ENCODE measurements at places on chromosomes 7 and 10. TPM values are rescaled to one million over a fixed set of nuclear protein-coding genes. Genes with fewer than 3 reads are reported as not detected.

GRCh38 chr7:134165252-134165651 is 38.1 kb downstream of the LRGUK start:
- H3K4me1 ChIP-seq: no peaks in the 10 kb centered on the region
- no peak overlapping the region for H3K27ac ChIP-seq
- H3K27me3 ChIP-seq: no peaks in the 10 kb centered on the region
- DNase-seq: no peak

- H3K4me1 ChIP-seq: no peaks in the 10 kb centered on the region
- no peaks in the 10 kb centered on the region for H3K27me3 ChIP-seq
- H3K27ac ChIP-seq: no peak overlapping the region
- no peak overlapping the region for H3K4me3 ChIP-seq
Measured at GRCh38 chr7:137682596-137682995, 164.2 kb downstream of the DGKI start.

GRCh38 chr7:23438171-23438570 is 32.1 kb downstream of the IGF2BP3 start:
- no peak overlapping the region for H3K27ac ChIP-seq
- DNase-seq: no peak
- H3K27me3 ChIP-seq: no peaks in the 10 kb centered on the region

CYP26C1 gene
- not detected for total RNA-seq

DNA sequence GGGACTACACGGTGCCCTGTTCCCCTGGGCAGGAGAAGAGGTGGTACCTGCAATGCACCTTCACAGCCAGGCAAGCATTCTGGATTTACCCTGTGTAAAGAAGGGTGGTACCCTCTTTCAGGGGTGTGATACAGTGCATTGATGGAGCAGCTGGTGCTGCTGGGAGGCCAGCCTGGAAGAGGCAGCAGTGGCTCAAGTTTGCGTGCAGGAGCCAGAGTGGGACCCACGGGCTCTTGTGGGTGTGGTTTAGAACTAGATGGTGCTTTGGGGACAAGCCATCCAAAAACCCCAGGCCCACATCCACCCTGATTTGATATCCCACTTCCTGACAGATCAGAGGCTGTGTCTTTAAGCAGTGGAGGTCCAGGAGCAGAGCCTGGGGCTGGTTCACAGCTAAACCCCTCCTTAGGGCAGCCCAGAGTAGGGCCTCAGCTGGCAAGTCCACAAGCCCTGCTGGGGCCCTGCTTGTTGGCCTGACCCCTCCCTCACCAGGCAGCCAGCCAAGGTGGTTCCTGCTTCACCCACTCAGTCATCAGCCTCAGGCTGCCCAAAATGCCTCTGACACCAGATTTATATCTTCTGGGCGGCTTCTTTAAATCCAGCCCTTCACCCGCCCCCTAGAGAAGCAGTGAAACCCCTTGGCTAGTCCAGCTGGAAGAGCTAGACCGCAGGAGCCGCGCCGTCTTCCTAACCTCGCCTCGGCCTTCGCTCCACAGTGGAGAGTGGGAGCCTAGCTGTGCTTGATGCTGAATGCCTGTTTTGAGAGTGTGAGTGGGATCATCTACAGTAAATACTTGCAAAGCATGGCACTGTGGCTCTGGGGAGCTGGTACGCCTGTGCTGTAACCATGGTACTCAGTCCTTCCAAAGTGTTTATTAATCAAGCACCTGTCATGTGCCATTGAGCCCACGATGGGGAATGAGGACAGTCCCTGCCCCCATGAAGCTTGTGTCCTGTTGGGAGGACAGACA is 1.4 kb upstream of the ASIC3 start:
- H3K4me3 ChIP-seq: no peak overlapping the region
- no peaks in the 10 kb centered on the region for H3K27me3 ChIP-seq
- DNase-seq: no peak
- no peaks in the 10 kb centered on the region for H3K4me1 ChIP-seq

TAS2R41 gene
- not detected for total RNA-seq

- H3K4me3 ChIP-seq: no peak overlapping the region
- no peak overlapping the region for H3K27ac ChIP-seq
Measured at GRCh38 chr10:100553929-100554328, 18.2 kb downstream of the HIF1AN start.

DNA sequence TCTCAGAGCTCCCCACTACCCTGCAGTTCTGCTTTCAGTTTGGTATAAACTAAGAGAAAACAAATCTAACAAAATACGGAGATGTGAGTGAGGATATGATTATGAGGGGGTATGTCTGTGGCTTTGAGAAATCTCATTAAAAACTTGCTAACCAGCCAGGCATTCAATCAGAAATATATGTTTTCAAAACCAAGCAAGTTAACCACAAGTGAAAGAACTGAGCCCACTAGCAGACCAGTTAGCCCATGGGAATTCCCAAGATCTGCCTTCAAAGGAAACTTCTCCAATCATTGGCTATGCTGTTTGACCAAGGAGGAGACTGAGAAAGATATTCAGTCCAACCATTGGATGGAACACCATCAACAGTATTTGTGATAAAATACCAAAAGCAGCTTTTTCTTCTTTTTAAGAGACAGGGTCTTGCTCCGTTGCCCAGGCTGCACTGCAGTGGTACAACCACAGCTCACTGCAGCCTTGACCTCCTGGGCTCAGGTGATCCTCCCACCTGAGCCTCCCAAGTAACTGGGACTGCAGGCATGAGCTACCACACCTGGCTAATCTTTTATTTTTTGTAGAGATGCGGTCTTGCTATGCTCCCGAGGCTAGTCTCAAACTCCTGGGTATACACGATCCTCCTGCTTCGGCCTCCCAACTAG is 41.2 kb downstream of the FGFR2 start:
- H3K4me3 ChIP-seq: no peak overlapping the region
- no peaks in the 10 kb centered on the region for H3K36me3 ChIP-seq
- H3K4me1 ChIP-seq: no peaks in the 10 kb centered on the region
- DNase-seq: no peak
- no peak overlapping the region for H3K27ac ChIP-seq

DNA sequence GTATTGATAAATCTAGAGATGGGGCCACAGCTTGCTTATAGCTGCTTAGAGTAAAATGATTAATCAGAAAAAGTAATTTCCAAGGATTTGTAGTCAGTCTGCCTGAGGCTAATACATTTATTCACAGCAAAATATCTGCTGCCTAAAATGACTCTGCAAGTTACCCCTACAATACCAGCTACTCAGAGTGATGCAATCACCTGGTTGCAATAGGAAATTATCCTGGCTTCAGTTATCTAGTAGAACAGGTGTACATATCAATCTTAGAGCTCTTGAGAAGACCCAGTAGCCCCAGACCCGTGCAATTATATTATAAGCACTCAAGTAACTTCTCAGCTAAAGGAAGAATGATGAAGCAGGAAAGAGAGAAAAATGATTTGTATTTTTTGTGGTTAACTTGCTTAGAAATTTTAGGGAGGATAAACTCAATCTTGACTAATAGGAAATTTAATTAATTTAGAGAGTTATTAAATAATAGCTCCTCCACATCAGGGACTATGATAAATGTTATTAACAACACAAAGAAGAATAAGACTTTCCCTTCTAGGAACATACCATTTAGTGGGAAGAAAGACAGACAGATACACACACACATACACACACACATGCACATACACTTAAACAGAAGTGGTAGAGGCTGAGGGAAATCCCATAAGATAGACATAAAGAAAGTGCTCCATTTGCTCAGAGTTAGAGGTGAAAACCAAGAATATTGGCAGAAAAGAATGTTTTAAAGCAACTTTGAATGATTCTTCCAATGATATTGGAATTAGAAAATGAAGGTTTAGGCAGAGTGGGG is 140.4 kb upstream of the PRSS1 start:
- no peak overlapping the region for H3K27ac ChIP-seq
- no peaks in the 10 kb centered on the region for H3K4me1 ChIP-seq
- no peaks in the 10 kb centered on the region for H3K36me3 ChIP-seq

HHEX gene
- total RNA-seq: not detected

- H3K4me3 ChIP-seq: peak overlapping the region; percentile 35
- peaks cover 15% of the 10 kb centered on the region for H3K4me1 ChIP-seq
- peak; percentile 57 for DNase-seq
Measured at GRCh38 chr10:3828404-3829155, 43.6 kb upstream of the KLF6 start.

ADAM12 gene
- 0.11 TPM for total RNA-seq

SLC13A1 gene
- total RNA-seq: not detected

DYNC1I1 gene
- not detected for total RNA-seq

GRCh38 chr7:34401776-34402175 is 256.2 kb upstream of the NPSR1 start:
- H3K27ac ChIP-seq: no peak overlapping the region
- no peak for DNase-seq
- H3K27me3 ChIP-seq: no peaks in the 10 kb centered on the region
- H3K36me3 ChIP-seq: no peaks in the 10 kb centered on the region
- no peak overlapping the region for H3K4me3 ChIP-seq

- no peaks in the 10 kb centered on the region for H3K4me1 ChIP-seq
- no peak overlapping the region for H3K4me3 ChIP-seq
- no peaks in the 10 kb centered on the region for H3K27me3 ChIP-seq
Measured at GRCh38 chr7:154584352-154585252, 418.3 kb downstream of the PAXIP1 start.

DNA sequence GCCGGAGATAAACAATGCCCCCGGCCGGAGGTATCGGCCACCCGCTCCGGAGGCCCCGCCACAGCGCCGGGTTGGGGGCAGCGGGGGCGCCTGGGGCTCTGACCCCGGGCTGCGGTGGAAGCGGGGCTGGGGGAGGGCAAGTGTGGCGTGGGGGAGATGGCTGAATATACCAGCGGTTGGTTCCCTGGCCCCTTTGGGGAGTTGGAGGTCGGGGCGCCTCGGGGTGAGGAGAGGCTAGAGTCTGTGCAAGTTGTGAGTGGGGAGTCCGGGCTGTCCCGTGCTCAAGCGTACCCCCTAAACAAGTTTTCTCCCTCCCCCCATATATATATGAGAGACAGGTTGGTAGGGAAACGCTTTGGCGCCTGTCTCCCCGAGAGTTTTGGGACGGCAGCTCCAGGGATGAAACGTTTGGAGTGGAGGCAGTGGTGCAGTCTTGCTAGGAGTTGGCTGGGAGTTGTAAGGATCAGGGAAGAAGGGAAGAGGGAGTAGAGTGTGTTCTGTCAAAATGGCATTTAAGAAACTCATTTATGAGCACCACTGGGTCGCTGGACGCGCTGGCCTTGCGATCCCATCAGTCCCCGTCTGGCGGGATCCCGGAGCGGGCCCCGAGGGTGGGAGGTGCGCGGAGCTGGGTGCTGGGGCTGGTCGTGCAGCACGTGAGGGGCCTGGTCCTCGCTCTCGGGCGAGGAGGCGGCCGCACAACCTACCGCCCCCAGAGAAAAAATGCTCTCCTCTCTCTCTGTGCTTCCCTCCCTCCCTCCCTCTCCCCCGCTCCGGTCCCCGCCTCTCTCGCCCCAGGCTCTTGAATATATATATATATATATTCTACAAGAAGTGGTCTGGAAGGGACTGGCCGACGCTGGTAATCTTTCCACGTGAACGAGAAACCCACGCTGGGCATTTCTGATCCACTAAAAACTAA is 1.1 kb downstream of the TET1 start:
- peak overlapping the region; percentile 78 for H3K27ac ChIP-seq
- no peaks in the 10 kb centered on the region for H3K36me3 ChIP-seq
- H3K27me3 ChIP-seq: peaks cover 14% of the 10 kb centered on the region

DNA sequence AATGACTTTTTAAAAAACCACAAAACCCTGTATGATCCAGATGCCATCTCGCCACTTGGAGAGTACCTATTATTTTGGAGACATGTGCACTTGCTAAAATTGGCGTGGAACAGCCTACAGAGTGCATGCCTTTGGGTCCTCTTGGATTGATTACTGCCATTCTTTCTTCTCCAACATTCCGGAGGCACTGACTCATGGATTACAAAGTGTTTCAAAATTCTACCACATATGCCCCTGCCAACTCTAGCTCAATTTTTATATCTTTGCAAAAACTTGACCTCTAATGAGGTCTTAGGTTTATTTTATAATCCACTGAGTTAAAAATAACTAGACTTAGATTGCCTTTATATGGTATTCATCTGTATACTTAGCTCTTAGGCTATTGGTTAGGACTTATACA is 55.8 kb upstream of the KIF5B start:
- H3K27me3 ChIP-seq: no peaks in the 10 kb centered on the region
- H3K27ac ChIP-seq: no peak overlapping the region
- no peaks in the 10 kb centered on the region for H3K36me3 ChIP-seq
- no peaks in the 10 kb centered on the region for H3K4me1 ChIP-seq
- H3K4me3 ChIP-seq: no peak overlapping the region

NUTM2B gene
- 0.50 TPM for total RNA-seq

ASB4 gene
- total RNA-seq: not detected

PDK4 gene
- total RNA-seq: 1.2 TPM

DNA sequence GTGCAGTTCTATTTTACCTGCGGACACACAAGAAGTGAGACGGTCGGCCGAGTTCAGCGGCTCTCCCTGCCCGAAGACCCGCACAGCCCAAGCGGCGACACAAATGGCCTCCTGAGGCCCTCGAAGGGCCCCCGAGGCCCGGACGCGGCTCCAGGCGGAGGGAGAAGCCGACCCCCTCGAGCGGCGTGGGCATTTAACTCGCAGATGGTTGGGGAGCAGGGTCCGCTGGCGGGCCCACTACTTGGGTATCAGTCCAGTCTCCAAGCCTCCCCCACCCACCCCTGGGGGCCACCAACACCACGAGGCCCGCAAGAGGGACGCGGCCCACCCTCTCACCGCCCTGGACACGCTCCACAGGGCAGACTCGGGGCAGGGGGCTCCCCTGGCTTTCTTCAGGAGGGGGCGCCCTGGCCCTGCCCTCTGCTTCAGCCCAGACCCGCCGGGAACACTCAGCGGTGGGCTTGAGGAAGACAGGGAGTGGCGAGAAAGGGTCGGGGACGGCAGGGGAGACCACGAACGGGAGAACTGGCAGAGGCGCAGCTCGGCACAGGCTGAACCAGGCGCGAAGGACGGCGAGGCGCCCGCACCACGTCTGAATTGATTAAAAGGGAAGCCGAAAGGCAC is 1.7 kb downstream of the IGF2BP3 start:
- H3K36me3 ChIP-seq: no peaks in the 10 kb centered on the region
- peak overlapping the region; percentile 29 for H3K4me3 ChIP-seq
- H3K27me3 ChIP-seq: peaks cover 83% of the 10 kb centered on the region
- H3K4me1 ChIP-seq: peaks cover 47% of the 10 kb centered on the region

DNA sequence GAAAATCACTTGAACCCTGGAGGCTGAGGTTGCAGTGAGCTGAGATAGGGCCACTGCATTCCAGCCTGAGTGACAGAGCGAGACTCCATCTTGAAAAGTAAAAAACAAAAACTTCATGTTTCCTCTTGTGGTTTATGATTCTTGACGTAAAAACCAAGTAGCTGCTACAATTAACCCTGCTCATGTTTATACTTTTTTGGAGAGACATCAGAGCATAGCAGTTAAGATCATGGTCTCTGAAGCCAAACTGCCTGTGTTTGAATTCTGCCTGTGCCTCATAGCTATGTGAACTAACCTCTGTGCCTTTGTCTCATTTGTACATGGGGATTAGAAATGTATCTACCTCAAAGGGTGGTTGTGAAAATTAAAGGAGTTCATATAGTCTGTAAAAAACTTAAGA is 27.2 kb downstream of the SUV39H2 start:
- no peaks in the 10 kb centered on the region for H3K4me1 ChIP-seq
- DNase-seq: peak; percentile 17
- H3K27ac ChIP-seq: no peak overlapping the region
- no peaks in the 10 kb centered on the region for H3K27me3 ChIP-seq
- H3K36me3 ChIP-seq: peaks cover 23% of the 10 kb centered on the region
- no peak overlapping the region for H3K4me3 ChIP-seq

DOCK1 gene
- 0.18 TPM for total RNA-seq

Data from CD8-positive, alpha-beta memory T cell (primary cell).